ENCODE measurements at places on chromosomes 7 and 10.

GRCh38 chr7:26332698-26333097, 41.0 kb downstream of the SNX10 start:
- no peak for DNase-seq

DNA sequence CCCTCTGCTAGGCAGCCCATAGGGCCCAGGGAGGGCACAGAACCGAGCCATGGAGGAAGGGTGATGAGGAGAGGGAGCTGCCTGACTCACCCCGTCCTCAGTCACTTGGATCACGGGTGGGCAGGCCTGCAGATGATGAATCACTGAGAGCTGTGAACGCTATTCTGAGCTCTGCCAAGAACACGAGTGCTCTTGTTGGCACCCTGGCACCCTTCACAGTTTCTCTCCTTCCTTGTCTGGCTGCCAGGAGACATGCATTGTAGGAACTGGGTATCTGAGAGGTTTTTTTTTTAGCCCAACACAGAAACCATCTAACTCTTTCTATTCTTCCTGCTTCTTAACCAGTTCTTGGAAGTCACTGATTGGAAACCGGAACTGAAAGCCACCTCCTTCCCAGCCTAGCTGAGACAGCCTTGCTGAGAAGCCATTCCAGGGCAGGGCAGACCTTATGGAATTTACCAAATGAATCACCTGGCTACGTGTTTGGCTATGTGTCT, 82.1 kb downstream of the SLC37A3 start:
- DNase-seq, result no peak

- no peak for DNase-seq
Measured at GRCh38 chr10:70053218-70053840, 683 bp downstream of the MACROH2A2 start.

DNA sequence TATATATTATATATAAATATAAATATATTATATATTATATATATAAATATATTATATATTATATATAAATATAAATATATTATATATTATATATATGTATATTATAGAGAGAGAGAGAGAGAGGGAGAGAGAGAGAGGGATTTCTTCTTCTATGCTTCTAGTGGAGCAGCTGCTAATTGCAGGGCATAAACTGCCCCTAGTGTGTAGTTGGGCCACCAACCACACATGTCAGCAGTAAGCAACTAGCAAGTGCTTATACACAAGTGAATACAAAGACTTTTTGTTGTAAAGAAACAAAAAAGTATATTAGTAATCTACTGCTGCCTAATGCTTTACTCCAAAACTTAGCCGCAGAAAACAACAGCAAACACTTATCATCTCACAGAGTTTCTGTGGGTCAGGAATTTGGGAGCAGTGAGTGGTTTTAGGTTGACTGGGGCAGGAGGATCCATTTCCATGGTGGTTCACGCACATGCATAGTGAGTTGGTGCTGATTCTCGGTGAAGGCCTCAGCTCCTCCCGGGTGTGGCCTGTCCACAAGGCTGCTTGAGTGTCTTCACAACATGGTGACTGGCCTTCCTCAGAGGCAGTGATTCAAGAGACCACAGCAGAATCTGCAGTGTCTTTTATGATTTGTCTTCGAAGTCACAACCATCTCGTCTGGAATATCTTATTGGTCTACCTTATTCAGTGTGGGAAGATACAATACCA, 25.5 kb upstream of the BAG3 start:
- no peak for DNase-seq

GRCh38 chr7:44289341-44290251, 35.8 kb downstream of the CAMK2B start:
- no peak for DNase-seq

DNA sequence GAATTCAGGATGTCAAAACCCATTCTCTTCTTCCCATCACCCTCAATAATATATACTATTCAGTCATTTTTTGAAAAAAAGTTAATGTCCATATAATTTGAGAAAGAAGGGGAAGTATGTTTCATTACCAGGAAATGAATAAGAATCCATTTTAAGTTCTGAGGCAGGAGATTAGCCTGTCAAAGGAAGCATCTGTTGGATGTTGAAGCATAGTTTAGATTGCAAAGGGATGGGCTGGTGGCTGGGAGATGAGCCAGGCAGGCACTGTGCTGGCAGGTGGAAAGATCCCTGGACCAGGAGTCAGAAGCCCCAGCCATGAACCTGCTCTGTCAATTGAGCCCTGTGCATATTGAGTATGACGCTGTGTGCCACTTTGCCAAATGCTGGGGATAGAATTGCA, 48.4 kb upstream of the CRTAC1 start:
- DNase-seq, result no peak

DNA sequence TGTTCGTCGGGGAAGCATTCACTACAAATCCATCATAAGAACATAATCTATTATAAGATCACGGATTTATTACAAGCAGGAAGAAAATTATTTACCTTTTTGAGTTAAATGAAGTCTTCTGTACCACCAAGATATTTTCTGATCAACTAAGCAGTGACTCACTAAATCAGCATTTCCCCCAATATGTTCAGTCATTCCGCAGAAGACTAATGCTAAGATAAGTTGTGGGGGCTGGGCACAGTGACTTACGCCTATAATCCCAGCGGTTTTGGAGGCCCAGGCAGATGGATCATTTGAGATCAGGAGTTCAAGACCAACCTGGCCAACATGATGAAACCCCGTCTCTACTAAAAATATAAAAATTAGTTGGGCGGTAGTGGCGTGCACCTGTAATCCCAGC, 144.2 kb upstream of the EGR2 start:
- no peak for DNase-seq

DNA sequence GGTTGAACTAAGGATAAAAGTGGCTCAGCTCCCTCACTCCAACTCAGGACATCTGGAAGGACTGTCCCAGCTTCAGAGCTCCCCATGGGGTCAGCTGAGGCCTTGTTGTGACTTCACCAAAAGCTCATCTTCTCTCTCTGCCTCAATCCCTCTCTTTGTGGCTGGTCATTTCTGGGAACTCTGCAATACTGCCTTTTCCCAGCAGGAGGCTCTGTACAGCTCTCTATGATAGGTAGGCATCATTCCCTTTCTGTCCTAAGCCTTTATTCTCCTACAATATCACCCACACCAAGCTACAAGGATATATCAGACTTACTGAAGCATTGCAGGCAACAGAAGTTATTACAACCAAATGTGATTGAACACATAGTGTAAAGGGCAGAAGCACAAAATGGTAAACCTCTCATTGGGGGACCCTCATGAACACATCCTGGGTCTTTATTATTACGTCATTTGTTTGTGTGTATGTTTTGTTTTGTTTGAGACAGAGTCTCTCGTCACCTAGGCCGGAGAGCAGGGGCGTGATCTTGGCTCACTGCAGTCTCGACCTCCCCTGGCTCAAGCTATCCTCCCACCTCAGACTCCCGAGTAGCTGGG, 36.7 kb upstream of the PRPS1L1 start:
- DNase-seq, result no peak

DNA sequence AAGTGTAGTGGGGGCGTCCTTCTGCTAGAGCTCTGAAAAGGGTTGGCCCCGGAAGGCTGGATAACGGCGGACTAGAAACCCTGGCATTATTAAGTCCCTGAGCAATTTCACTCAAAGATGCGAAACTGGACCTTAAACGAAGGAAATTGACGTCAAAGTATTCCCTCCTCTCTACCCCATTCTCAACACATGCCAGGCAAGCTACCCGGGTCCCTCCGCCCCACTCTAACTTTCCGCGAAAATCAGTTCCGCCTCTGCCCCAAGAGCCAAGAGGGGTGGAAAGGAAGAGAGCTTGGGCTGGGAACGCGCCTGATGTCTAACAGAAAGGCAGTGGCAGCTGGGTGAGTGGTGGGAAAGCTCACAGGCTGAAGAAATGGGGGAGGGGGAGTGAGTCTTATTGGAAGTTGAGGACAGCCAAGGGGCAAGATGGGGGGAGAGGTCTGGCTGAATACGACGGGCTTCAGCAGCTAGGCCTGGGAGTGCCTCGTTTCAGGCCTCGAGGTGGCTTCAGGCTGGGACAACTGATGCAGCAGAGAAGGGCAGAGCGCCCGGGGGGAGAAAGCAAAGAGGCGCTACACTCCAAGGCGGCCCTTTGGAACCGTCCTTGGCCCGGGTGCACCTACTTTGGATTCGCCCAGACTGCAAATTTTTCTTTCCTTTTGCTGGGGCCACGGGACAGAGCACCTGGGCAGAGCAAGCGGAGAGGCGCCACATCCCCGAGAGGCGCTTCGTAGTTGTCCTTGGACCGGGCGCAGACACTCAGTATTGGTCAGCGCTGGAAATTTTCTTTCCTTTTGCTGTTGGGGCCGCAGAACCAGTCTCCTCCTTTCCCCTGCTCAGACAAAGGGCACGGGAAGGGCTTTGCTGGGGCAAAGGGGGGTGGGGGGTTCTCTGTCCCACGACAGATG, 2.0 kb upstream of the FEZF1 start:
- no peak for DNase-seq

GRCh38 chr10:33804584-33804983, 470.1 kb upstream of the NRP1 start:
- no peak for DNase-seq

DNA sequence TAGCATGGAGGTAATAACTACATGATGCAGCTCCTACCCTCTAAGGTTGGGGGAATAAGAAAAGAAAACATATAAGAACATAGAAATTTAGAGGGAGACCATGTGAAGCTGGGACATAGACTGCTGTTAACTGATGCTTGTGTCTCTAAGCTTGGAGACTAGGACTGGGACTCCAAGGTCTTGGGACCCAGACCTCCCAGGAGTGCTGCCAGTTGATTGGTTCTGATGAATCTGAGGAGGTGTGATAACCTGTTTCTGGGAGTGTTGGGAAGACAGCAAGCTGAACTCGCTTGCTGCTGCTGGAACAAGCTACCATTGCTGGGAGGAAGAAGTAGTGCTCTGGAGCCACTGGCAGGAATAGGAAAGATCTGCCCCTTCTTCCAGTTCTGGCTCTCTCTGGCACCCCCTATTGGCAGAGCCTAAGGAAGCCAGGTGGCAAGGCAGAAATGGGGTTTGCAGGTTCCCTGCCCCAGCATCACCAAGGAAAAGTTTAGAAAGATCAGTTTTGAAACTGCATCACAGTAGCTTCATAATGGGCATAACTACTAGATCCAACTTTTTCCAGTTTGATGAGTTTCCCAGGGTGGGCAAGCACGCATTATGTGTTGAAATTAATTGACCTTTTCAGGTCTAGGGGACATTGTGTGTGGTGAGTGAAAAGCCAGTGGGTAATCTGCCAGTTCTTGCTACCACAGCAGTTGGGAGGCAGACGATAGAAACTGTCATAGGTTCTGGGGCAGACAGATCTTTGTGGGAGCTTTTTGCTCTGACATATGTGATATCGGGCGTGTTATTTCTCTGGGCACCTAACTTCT, 140.7 kb downstream of the SND1 start:
- peak; percentile 16 for DNase-seq

GRCh38 chr10:125156739-125157480, 3.5 kb downstream of the CTBP2 start:
- DNase-seq, result no peak

DNA sequence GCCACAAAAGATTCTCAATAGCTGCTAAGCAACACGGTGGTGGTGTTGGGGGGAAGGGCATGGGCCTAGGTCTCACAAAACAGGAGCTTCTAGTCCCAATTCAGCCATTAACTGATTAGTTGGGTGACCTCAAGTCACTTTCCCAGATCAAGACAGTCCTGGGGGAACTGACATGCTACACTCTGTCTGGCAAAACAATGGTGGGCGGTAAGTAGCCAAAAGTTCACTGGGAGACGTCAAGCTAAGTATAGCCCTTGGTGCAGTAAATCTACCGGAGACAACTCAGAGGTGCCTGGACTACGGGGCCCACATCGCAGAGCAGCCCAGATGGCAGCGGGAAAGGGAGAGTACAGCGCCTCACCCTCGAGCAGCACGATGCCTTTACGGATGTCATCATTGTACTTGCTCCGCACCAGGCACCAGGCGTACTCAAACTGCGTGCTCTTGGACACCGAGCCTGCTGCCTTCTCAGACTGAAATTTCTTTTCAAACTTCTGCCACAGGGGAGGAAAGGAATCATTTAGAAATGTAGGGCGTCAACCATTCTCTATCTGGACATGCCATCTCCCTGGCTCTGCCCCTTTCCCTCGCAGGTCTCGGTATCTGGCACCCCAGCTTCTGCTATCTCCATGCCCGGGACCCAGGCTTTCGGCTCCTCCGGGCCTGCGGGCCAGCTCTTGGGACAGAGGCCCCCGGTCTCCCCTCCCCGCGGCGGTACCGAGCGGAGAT, 1.1 kb downstream of the FIS1 start:
- no peak for DNase-seq

DNA sequence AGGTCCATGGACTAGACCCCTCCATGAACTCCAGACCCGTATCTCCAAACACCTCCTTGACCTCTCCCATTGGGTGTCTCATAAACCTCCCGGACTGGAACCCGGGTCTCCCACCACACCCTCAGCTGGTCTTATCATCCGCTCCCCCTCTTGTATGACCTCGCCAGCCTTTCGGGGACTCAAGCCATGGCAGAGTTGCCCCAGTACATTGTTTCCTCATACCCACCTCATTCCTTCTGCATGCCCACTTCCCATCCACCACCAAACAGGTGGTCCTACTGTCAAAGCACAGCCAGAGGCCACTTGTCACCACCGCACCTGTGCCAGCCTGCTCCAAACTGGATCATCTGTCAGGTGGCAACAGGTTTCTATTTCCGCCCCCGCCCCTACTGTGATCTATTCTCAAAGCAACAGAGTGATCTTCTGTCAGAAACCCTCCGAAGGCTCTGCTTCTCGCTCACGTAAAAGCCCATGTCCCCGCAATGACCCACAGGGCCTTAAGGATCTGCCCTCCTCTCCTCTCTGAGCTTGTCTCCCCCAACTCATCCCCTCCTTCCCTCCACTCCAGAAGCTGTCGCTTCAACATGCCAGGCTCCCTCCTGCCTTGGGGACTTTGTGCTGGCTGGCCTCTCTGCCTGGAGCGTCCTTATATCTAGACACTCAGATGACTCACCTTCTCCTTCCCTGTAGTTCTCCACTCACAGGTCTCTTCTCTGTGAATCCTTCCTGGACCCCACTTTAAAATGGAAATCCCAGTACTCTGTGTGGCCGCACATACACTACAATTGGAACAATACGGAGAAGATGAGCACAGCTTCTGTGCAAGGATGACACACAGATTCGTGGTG, 22.8 kb upstream of the PRKAG2 start:
- no peak for DNase-seq

GRCh38 chr10:26790221-26790995, 70.3 kb downstream of the ABI1 start:
- DNase-seq, result no peak

DNA sequence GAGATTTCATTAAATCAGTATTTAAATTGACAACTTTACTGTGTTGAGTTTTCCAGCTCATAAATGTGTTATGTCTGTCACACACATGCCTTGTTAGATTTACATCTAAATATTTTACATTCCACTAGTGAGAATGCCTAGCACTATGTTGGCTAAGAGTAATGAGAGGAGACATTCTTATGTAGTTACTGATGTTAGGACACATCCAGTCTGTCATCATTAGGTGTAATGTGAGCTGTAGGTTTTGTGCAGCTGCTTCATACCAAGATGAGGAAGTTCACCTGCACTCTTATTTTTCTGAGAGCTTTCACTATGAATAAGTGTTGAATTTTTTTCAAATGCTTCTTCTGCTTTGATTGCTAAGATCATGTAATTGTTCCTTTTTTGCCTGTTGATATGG, 218.0 kb upstream of the IGFBP3 start:
- DNase-seq, result no peak
